ENCODE measurements at places on chromosomes 4 and X. TPM values are rescaled to one million over a fixed set of nuclear protein-coding genes. Genes with fewer than 3 reads are reported as not detected.

COL25A1 gene
- not detected for total RNA-seq

L1CAM gene
- total RNA-seq, result 21.7 TPM

MAGIX gene
- total RNA-seq, result 3.7 TPM

ZNF157 gene
- total RNA-seq, result 0.07 TPM

ARHGAP4 gene
- 2.3 TPM for total RNA-seq

AASDH gene
- 3.6 TPM for total RNA-seq

SOD3 gene
- not detected for total RNA-seq

EXOSC9 gene
- 27.0 TPM for total RNA-seq

NLGN3 gene
- total RNA-seq, result 1.3 TPM

PWWP3B gene
- not detected for total RNA-seq

WDR13 gene
- total RNA-seq, result 64.6 TPM

FRG2 gene
- not detected for total RNA-seq

COMMD8 gene
- 11.3 TPM for total RNA-seq

CD40LG gene
- not detected for total RNA-seq

ARX gene
- total RNA-seq, result 0.49 TPM

HPGD gene
- 63.8 TPM for total RNA-seq

CXCL1 gene
- 14.5 TPM for total RNA-seq

DCX gene
- total RNA-seq, result not detected

THAP9 gene
- 2.2 TPM for total RNA-seq

AKAP14 gene
- not detected for total RNA-seq

GAGE2A gene
- not detected for total RNA-seq

AREG gene
- 47.0 TPM for total RNA-seq

Data from A549 treated with ZK216348 at 1 μM for 4 hours (cell line).